ENCODE measurements at places on chromosomes 7 and 10.
A peak's percentile ranks its signal among the peaks of the same experiment; 100 is the strongest.

- DNase-seq: no peak
Measured at GRCh38 chr10:106957823-106958588, 206.5 kb downstream of the SORCS1 start.

- DNase-seq: no peak
Measured at GRCh38 chr7:150847536-150847935, 4.8 kb upstream of the AOC1 start.

DNA sequence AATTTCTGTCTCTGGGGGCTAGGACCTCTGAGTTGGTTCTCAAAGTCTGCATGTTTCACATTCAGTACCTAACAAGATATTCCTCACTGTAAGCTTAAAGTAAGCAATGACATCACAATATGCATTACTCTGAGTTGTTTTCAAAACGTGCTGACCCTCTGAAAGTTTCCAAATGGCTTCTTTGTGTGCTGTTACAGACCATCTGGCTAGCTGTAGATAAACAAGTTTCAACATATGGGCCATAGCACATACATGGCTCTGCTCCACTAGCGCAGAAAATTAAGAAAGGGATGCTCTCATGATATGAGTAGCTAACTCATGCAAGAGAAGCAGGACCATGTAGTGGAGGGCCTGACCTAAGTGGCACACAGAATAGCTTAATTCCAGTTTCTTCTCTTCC is 119.0 kb downstream of the HTR7 start:
- DNase-seq: no peak

DNA sequence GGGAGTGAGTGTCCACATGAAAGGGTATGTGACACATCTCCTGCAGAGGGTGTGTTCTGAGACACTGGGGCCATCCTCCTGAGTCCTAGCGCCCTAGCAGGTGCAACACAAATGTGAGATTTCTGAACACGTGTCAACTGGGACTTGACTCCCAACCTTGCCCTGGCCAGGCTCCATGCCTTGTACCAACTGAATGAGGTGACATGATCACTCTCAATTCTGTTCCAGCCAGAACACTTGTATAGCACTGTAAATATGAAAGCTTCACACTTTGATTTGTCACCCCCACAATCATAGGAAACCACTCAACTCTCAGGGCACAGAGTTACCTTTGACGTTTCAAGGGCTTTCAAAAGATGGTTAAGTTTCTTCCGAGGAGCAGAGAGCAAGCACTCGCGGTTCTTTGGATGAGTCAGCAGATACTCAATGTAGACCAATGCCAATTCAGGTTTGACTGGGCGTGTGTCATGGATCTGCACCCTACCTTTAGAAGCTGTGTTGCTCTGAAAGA is 48.6 kb downstream of the NCAPG2 start:
- peak; percentile 66 for DNase-seq

DNA sequence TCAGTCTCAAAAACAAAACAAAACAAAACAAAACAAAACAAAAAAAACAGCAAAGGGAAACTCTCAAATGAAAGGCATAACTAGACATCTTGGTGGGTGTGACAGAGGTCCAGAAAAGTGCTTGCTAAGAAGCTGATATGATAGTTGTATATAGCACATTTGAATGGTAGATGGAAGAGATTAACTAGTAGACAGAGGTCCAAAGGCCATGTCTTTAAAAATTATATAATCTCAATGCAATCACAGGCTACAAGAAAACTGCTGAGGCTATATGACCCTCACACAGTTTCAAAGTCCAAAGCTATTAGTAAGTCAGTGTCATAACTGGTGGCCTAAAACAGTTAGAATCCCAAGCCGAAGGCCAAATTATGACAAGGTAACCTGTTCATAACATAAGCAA is 15.6 kb upstream of the CUBN start:
- no peak for DNase-seq

GRCh38 chr7:69450456-69450855 is 147.8 kb upstream of the AUTS2 start:
- no peak for DNase-seq

- DNase-seq: no peak
Measured at GRCh38 chr7:1057416-1058291, 13.3 kb downstream of the GPR146 start.

DNA sequence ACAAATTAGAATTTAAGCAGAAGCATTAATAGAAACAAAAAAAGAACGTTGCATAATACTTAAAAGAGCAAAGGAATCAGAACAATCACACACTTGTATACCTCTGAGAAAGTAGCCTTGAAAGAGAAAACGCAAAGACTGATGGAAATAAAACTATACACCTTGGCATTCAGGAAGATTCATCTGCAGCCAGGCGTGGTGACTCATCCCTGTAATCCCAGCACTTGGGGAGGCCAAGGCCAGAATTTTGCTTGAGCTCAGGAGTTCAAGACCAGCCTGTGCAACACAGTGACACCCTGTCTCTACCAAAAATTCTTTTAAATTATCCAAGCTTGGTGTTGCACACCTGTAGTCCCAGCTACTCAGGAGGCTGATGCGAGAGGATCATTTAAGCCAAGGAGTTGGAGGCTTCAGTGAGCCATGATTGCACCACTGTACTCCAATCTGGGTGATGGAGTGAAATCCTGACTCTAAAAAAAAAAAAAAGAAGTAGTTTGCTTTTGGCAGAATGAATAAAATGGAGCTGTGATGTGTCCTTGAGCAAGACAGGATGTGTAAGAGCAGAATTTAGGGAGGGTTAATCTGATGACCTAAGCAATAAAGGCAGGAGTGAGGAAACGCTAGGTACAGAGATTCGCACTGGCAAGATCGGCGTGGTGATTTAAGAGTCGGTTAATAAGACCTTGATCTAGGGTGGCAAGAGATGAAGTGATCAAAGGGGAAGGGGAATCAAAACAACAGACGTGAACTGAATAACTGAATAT is 75.8 kb upstream of the NRP1 start:
- no peak for DNase-seq

DNA sequence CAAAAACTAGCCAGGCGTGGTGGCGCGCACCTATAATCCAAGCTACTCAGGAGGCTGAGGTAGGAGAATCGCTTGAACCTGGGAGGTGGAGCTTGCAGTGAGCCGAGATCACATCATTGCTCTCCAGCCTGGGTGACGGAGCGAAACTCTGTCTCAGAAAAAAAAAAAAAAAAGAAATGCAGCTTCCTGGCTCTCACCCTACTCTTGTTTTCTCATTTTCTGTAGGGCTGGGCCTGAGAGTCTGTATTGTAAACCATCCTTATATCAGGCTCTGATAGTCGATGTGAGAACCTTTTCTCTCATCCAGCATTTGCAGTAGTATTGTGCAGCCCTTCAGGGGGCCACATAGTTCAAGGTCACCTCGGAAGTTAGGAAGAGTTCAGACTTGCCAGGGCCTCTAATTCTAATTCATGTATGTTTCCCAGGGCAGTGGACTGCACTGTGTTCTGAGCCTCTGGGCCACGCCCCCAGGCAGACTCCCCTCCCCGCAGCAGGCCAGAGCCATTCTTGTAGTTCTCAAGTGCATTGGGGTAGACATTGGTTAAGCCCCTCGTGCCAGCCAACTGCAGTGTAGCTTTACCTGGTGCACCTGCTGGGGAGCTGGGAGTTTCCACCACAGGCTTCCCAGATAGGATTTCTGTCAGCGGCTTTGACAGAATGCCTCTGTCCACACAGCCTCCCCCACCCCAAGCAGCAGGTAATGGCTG is 38.3 kb upstream of the PDCD4 start:
- DNase-seq: no peak

GRCh38 chr10:112429147-112429546 is 17.6 kb downstream of the ZDHHC6 start:
- no peak for DNase-seq

- DNase-seq: no peak
Measured at GRCh38 chr7:117790731-117791130, 82.5 kb downstream of the CTTNBP2 start.

DNA sequence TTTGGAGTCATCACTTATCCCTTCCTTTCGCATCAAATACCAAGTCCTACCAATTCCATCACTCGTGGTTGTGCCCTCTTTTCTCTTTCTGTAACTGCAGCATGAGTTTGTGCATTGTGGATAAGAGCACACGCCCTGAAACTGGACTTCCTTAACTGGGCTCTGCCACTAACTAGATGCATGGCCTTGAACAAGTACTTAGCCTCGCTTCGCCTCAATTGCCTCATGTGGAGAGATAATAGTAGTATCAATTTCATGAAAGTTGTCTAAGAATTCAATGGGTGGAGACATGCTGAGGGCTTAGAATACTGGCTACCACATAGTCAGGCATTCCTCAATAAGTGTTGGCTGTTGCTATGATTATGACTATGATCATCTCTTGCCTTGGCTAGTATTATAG is 41.5 kb downstream of the CFAP43 start:
- DNase-seq: no peak

DNA sequence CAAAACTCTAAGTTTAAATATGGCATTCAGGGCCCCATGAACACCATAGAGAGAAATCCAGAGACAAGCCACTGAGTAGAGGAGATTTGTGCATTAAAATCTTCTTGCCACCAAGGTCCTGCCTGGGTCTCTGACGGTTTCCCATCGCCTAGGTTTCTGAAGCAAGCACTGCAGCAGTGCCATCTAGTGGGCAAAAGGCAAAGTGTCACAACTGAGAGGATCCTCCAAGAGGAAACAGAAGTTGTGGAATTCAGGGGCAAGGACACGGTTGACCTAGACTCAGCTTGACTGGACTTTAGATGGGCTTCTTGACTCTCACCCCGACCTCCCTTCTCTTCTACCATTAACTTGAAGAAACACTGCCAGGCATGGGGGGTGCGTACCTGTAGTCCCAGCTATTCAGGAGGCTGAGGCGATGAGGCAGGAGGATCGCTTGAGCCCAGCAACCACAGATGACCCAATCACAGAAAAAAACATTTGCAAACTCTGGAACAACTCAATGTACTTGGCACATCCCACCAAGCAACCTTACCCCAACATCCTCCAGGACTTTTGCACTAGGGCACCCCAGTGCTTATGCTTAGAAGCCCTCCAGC is 604.1 kb downstream of the GALNT17 start:
- peak; percentile 58 for DNase-seq

- DNase-seq: no peak
Measured at GRCh38 chr7:28575241-28575643, 162.9 kb downstream of the CREB5 start.

GRCh38 chr10:132163278-132163765 is 23.4 kb upstream of the DPYSL4 start:
- peak; percentile 83 for DNase-seq

DNA sequence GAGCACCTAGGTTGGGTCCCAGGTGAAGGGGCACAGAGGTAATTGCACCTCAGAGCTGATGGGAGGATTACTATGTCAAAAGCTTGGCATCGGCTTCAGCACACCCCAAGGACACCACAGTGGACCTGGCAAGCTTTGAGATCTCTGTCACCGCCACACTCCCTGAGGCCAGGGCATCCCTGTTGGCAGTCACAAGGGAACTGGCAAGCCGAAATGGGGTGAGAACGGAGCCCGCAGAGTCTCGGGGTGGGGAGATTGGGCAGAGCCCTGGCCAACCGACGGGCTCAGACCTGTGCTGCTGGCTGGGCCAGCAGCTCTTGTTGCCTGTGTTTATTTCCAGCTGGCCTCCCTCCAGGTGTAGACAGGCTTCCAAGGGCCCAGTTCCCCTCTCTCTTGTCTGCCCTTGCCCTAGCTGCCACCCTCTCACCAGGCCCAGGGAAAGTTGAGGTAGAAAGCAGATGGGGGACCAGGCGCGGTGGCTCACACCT is 2.5 kb downstream of the HSPB1 start:
- DNase-seq: no peak

DNA sequence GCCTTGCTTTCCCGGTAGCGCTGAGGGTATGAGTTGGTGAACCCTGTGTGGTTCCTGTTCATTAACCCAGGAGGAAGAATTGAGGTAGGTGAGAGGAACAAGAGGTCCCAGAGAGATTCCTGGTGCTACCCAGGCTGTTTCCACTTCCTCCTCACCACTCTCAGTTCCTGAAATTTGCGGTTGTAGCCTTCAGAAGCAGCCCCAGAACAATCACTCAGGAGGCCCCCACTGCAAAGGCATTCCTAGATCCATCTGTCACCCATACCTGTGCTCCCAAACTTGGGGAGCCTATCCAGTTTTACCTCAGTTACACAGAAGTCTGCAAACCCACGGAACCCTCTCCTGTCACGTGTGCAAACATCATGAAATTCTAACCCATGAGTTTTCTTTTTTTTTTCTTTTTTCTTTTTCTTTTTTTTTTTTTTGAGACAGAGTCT is 9.0 kb upstream of the PIP4K2A start:
- DNase-seq: no peak

GRCh38 chr7:82384051-82384464 is 59.5 kb downstream of the CACNA2D1 start:
- no peak for DNase-seq

GRCh38 chr7:3544202-3544601 is 243.2 kb downstream of the SDK1 start:
- DNase-seq: no peak

DNA sequence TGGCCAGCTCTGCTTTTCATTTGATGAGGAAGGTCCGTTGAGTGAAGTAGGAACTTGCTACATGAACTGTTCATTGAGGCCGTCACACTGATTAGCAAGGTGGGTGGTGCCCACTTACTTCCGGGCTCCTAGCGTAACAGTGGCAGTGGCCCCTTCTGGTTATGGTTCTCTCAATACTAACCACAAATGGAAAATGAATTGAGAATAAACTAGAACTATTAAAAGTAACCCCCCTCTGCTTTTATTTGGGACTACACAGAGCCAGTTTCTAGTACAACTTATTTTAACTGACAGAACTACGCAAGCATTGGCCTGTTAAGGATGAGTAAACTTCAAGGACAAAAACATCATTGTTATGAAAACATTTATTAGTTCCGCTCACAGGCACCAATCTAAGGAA is 519.1 kb downstream of the INHBA start:
- no peak for DNase-seq

- DNase-seq: no peak
Measured at GRCh38 chr10:92111336-92111939, 179.4 kb downstream of the CPEB3 start.

DNA sequence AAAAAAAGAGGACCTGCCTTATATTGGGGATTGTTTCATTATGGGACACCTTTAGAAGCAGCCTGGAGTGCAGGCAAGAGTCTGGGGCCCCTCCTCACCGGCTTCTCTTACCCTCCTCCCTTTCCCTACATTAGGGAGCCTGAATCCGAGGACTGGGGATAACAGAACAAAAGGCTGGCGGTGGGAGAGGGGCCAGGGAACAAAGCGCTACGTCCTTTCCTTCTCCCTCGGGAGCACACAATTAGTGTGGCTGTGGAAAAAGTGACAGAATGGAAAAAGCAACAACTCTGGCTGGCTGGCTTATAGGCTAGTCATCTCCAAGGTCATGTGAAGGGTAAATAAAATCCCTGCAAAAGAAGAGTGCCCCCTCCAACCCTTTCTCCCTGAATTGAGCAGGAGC is 74.7 kb downstream of the LSM5 start:
- DNase-seq: no peak

DNA sequence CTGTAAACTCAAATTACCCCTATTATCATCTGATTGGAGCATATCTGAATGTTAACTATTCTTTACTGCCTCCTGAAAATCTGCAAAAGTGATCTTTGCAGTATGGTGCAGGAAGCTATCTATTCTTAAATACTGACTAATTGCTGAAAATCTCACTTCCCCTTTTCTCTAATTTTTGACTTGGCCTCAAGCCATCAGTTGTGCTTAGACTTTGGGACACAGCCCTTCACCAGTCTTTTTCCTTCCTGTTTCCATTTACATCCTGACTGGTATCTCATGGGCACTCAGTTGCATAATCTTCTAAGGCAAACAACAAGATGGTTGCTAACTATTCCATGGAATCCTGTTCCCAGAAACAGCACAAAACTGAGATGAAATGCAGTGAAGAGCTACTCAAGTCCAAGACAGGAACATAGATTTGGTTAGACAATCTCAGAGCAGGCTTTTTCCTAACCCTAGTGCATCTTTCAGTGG is 228.5 kb downstream of the SORCS1 start:
- DNase-seq: no peak

- DNase-seq: no peak
Measured at GRCh38 chr7:93258661-93259060, 26.5 kb downstream of the VPS50 start.

Data from activated T-cell treated with anti-CD3 and anti-CD28 coated beads, Interleukin-2, amount 50 U/mL, for 48 hours (primary cell).